Erythroblast (primary cell): ENCODE measurements at places on chromosomes 2 and 18.

- DNase-seq, result no peak
Observed at GRCh38 chr2:67991456-67991855, 71.3 kb downstream of the C1D start.

- DNase-seq, result no peak
Observed at GRCh38 chr18:26104035-26104434, 13.6 kb upstream of the SS18 start.

GRCh38 chr18:55265984-55266383 lies 306.7 kb upstream of the CCDC68 start:
- no peak for DNase-seq

GRCh38 chr2:7424481-7424880 lies 507.3 kb downstream of the RNF144A start:
- no peak for DNase-seq

DNA sequence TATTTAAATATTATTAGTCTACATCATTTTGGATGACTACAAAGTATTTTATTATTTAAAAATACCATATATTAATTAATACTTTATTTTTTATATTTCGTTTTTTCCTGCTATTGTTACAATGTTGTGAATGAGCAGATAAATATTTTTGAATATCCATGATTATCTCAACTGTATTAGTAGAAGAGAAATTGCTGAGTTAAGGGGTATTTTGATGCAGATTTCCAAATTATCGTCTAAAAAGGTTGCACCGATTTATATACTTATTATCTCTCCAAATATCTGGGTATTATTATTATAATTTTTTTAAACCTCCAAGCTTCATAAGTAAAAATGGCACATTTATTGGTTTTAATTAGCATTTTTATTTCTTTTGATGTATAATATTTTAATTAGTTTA lies 8.9 kb upstream of the IL1RL1 start:
- no peak for DNase-seq

- no peak for DNase-seq
Observed at GRCh38 chr18:35511428-35511827, 13.7 kb upstream of the INO80C start.

DNA sequence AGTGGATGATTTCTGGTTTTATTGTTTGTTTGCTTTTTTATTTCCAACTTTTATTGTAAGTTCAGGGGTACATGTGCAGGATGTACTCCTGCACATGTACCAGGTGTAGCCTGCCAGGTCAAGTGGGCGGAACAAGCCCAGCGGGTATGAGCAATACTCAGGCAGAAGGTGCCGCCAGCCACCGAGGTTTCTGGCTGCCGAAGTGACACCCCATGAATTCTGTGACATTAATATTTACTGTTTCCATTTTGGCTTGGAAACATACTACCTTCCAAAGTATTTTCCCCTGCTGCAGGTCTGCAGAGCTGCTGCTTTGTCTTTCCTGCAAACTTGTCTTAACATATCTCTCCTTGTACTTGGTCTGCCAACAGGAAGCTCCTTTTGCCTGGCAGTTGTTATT lies 78.5 kb downstream of the PTPN4 start:
- no peak for DNase-seq
